ENCODE measurements at places on chromosomes 5 and 9. TPM values are rescaled to one million over a fixed set of nuclear protein-coding genes. Genes with fewer than 3 reads are reported as not detected.

Gene SLC25A2
- 0.64 TPM for total RNA-seq

Gene COMMD10
- total RNA-seq = 26.4 TPM

- DNase-seq = no peak
Observed at GRCh38 chr9:71115448-71115975, 5.9 kb downstream of the TRPM3 start.

GRCh38 chr5:68732251-68732650, 361.6 kb upstream of the SLC30A5 start:
- DNase-seq = no peak
